Glomerular endothelial cell (primary cell): ENCODE measurements at places on chromosomes 2 and 18. TPM values are rescaled to one million over a fixed set of nuclear protein-coding genes. Genes with fewer than 3 reads are reported as not detected.

Gene AMER3
- total RNA-seq, result not detected in 2 replicates

Gene TBR1
- total RNA-seq, result not detected in 2 replicates

Gene RIT2
- not detected in 2 replicates for total RNA-seq

Gene CFC1B
- total RNA-seq, result not detected in 2 replicates

Gene MEP1B
- not detected in 2 replicates for total RNA-seq

Gene SMCHD1
- total RNA-seq, result 24.8 and 34.5 TPM in 2 replicates
